ENCODE measurements at places on chromosomes 6 and 20. TPM values are rescaled to one million over a fixed set of nuclear protein-coding genes. Genes with fewer than 3 reads are reported as not detected.

DNA sequence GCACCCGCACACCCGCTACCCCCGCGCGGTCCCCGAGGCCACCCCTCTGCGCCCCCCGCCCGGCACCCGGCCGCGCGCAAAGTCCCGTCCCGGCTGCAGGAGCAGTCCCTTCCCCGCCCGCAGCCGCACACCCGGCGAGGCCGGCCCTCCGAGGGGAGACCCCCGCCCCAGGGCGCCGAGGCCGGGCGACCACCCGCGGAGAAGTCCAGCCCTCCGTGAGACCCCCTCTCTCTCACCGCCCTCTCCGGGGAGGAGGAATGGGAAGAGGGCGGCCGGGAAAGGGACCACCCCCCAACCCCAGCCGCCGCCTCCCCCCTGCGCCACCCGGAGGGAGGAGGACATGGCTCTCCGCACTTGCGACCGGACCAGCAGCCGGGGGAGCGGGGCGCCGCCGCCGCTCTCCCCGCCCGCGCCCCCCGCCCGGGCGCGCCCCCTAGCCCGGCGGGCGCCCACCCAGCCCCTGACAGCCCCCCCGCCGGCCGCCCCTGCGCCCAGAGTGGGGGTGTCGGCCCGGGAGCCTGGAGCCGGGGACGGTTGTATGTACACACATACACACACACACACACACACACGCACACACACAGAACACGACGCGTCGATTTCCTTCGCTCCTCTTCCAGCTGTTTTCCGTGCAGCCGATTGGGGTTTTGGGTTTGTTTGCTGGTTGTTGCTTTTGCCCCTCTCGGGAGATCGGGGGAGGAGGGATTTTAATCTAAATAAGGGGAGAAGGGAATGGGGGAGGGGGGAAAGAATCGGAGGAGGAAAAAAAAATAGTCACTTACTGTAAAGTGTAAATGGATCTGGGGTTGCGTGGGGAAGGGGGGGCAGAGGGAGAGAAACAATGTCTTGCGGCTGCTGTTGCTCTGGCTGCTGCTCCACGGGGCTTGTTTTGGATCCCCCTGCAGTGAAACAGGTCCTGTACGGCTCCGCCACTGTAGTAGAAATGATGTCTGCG, at the start of gene ATXN1:
Gene ATXN1, minus strand, starts transcription at position 945 of the 955 bp plus-strand sequence.
- no peak for DNase-seq

DNA sequence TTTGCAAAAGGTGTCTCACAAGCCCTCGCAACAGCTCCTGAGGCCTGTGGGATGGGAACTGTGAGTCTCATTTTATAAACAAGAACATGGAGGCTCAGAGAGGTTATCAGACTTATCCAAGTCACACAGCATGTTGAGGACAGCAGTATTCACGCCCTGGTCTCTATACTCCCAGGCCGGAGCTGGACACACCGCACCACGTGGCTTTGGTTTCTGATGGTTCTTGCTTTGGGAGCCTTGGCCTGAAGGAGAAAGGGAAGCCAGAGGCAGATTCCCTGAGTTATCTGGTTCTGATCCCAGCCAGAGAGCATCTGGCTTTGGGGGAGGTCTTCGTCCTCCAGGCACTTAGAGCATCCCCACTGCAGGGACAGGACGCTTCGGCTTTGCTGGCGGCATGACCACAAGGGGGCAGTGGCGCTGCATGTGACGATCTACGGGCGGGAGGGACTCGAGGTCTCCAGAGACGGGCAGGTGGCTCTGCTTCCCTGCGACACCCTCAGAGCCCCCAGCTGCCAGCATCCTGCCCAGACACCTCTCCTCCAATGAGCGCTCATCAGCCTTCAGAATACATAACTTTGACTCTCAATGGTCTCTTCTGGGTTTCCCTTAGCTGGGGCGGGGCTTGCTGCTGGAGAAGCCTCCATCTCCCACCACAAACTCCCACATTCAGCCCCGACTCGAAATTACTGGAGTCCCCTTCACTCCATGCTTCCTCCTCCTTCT, 51.4 kb upstream of the SAYSD1 start:
- peak; percentile 67 for DNase-seq

The KIF25 gene
- total RNA-seq = not detected

The SMPDL3A gene
- 4.9 TPM for total RNA-seq

The SDCBP2 gene
- 3.9 TPM for total RNA-seq

- no peak for DNase-seq
Observed at GRCh38 chr6:141401168-141401567, 731.6 kb upstream of the GJE1 start.

The COL21A1 gene
- 89.7 TPM for total RNA-seq

GRCh38 chr6:168709991-168710390, 269.0 kb downstream of the SMOC2 start:
- DNase-seq = peak; percentile 44

DNA sequence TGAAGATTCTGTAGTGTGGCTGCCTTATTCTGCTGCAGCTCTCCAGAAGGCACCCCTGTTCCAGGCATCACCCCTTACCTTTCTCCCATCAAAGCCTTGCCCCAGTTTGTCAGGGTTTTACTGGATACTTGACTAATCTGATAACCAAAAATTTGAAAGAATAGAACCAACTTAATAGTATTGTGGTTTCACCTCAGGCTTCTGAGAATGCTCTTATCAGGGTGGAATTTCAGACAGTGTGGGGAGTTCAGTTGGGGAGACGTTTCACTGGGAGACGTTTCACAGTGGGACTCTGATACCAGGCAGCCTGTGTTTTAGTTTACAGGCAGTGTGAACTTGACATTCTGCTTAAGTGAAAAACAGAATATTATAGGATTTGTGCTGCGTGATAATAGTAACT, 50.5 kb downstream of the SCAND1 start:
- no peak for DNase-seq

GRCh38 chr20:45964006-45964400, 8.0 kb downstream of the ZNF335 start:
- DNase-seq = no peak

DNA sequence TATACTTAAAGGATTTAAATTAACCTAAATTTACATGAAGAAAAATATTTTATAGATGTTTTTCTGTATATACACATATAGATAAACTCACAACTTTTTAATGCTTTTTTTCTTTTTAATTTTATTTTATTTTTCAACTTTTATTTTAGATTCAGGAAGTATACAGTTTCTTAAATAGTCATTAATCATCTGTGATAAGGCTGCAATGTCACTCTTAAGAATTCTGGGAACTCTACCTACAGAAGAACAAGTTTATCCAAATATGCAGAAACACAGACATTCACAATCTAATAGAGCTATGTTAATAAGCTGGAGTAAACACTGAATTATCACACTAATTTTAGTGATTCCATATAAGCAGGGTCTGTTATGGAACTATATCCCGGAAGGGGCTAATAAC, 181.2 kb downstream of the TASP1 start:
- DNase-seq = no peak
